ENCODE measurements at places on chromosomes 7 and 10. TPM values are rescaled to one million over a fixed set of nuclear protein-coding genes. Genes with fewer than 3 reads are reported as not detected.

DNA sequence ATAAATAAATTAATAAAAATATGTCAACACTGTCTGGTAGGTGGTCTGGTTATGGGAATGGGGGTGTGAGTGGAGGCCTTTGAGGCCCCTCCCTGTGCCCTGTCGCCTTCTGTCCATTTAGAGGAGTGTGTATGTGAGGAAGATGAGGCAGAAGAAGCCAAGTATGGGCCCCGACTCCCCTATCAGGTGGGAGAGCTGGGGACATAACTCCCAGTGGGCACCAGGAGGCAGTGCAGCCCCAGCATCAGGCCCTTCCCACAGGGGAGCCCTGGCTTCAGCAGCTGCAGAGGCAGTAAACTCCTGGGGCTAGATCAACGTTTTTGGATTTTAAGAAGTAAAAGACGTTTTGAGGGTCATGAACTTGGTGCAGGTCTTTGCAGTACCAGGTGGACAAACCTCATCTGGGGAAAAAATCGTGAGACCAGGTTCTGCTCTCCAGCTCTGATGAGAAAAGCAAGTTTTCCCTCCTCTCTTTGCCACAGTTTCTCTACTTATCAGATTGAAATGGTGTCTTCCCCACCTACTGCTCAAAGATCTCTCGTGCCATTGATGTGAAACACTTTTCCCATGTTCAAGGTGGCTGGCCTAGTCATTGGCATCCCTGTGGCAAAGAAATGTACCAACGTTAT lies 167.8 kb upstream of the EEPD1 start:
- DNase-seq, result peak; percentile 75
- H3K4me3 ChIP-seq, result no peak overlapping the region
- H3K27me3 ChIP-seq, result no peaks in the 10 kb centered on the region
- no peak overlapping the region for H3K27ac ChIP-seq
- no peaks in the 10 kb centered on the region for H3K4me1 ChIP-seq

Gene DDX56
- total RNA-seq, result 35.9 TPM

Gene MAT1A
- not detected for total RNA-seq

DNA sequence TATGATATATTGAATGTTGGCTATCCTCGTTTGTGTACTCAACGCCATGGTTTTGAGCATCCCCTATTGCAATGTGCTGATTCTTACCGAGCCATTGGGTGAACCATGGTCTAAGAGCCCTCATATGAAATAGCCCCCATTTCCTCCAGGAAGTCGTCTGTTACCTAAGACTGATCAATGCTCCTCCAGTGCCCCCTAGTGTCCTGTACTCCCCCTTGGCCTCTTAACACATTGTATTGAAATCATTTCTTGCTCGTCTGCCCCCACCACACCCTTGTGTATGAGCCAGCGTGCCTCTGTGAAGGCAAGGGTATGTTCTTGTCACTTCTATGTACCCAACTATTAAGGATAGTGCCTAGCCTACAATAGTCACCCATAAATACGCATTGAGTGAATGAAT lies 11.2 kb upstream of the SLC35B4 start:
- no peaks in the 10 kb centered on the region for H3K4me1 ChIP-seq
- DNase-seq, result peak; percentile 16
- H3K27ac ChIP-seq, result no peak overlapping the region

GRCh38 chr7:130655286-130655685 lies 13.3 kb downstream of the COPG2 start:
- H3K27me3 ChIP-seq, result no peaks in the 10 kb centered on the region
- H3K4me1 ChIP-seq, result no peaks in the 10 kb centered on the region
- no peak overlapping the region for H3K4me3 ChIP-seq
- DNase-seq, result no peak

Gene DOCK4
- 65.7 TPM for total RNA-seq

GRCh38 chr10:70147259-70147625 lies 742 bp upstream of the TYSND1 start:
- peak overlapping the region; percentile 94 for H3K27ac ChIP-seq
- no peaks in the 10 kb centered on the region for H3K27me3 ChIP-seq
- H3K4me3 ChIP-seq, result no peak overlapping the region
- H3K4me1 ChIP-seq, result no peaks in the 10 kb centered on the region
- no peaks in the 10 kb centered on the region for H3K36me3 ChIP-seq

Gene NPC1L1
- total RNA-seq, result 0.49 TPM

DNA sequence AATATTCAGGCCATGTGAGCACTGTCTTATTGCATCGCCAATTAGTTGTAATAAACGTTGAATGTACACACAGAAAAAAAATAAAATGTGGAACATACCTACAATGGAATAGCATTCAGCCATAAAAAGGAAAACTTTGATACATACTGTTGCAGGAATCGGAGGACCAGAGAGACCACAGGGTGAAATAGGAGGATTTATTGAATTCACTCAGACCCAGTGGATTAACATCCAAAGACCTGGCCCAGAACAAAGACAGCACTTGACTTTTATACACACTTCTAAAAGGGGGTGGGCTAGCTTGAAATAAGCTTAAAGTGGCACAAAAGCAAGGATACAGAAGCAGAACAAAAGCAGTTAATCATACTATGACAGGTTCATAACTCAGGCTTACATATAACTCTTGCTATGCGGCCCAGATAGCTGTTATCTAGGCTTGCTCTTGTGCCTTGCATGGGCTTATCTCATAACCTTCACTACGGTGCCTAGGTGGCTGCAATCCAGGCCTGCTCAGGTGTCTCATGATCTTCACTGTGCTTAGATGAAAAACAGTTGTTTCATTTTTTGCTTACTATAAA lies 292.2 kb upstream of the TAC1 start:
- DNase-seq, result no peak
- no peaks in the 10 kb centered on the region for H3K4me1 ChIP-seq
- no peaks in the 10 kb centered on the region for H3K36me3 ChIP-seq

- H3K4me1 ChIP-seq, result no peaks in the 10 kb centered on the region
- no peaks in the 10 kb centered on the region for H3K36me3 ChIP-seq
- peak; percentile 19 for DNase-seq
- H3K4me3 ChIP-seq, result no peak overlapping the region
Measured at GRCh38 chr10:57657164-57657765, 610.4 kb downstream of the IPMK start.

DNA sequence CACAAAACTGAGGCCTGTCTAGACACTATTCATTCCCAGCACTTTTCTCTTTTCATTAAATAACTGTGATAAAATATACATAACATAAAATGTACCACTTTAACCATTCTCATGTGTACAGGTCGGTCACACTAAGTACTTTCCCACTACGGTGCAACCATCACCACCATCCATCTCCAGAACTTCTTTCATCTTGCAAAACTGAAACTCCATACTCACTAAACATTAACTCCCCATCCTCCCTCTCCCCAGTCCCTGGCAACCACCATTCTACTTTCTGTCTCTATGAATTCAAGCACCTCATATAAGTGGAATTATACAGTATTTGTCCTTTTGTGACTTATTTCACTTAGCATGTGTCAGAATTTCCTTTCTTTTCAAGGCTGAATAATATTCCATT lies 53.0 kb downstream of the ARHGAP12 start:
- H3K27ac ChIP-seq, result no peak overlapping the region
- H3K36me3 ChIP-seq, result no peaks in the 10 kb centered on the region
- H3K4me1 ChIP-seq, result no peaks in the 10 kb centered on the region
- DNase-seq, result no peak

Gene TAS2R4
- 0.29 TPM for total RNA-seq

- no peaks in the 10 kb centered on the region for H3K27me3 ChIP-seq
- H3K4me1 ChIP-seq, result no peaks in the 10 kb centered on the region
- H3K36me3 ChIP-seq, result no peaks in the 10 kb centered on the region
Measured at GRCh38 chr10:107899075-107899474, 734.6 kb upstream of the SORCS1 start.

GRCh38 chr10:21733710-21734109 lies 199.7 kb downstream of the MLLT10 start:
- no peaks in the 10 kb centered on the region for H3K4me1 ChIP-seq
- H3K27ac ChIP-seq, result no peak overlapping the region
- DNase-seq, result no peak
- no peaks in the 10 kb centered on the region for H3K36me3 ChIP-seq

- no peaks in the 10 kb centered on the region for H3K27me3 ChIP-seq
- H3K27ac ChIP-seq, result no peak overlapping the region
- H3K36me3 ChIP-seq, result no peaks in the 10 kb centered on the region
- H3K4me1 ChIP-seq, result no peaks in the 10 kb centered on the region
- H3K4me3 ChIP-seq, result no peak overlapping the region
- DNase-seq, result peak; percentile 49
Measured at GRCh38 chr7:29839302-29839701, 33.0 kb downstream of the WIPF3 start.

DNA sequence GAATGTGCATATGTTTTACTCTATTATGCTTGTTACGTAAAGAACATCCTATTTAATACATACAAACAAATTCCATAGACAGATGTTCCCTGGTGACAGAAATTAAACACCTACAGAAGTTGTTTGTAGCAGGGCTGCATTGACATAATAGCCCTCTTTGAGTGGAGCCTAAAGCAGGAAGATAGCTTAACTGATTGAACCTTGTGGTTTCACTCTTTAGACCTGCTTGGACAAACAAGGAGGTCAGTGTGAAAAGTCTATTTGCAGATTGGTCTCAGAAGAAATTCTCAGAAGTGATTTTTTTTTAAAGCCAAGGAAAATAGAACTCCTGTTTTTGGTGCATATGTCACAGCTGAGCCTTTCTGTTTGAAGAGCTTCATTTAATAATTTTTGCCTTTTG lies 121.3 kb downstream of the PPP1R9A start:
- no peak for DNase-seq
- H3K4me1 ChIP-seq, result no peaks in the 10 kb centered on the region
- H3K27ac ChIP-seq, result no peak overlapping the region
- H3K4me3 ChIP-seq, result no peak overlapping the region

DNA sequence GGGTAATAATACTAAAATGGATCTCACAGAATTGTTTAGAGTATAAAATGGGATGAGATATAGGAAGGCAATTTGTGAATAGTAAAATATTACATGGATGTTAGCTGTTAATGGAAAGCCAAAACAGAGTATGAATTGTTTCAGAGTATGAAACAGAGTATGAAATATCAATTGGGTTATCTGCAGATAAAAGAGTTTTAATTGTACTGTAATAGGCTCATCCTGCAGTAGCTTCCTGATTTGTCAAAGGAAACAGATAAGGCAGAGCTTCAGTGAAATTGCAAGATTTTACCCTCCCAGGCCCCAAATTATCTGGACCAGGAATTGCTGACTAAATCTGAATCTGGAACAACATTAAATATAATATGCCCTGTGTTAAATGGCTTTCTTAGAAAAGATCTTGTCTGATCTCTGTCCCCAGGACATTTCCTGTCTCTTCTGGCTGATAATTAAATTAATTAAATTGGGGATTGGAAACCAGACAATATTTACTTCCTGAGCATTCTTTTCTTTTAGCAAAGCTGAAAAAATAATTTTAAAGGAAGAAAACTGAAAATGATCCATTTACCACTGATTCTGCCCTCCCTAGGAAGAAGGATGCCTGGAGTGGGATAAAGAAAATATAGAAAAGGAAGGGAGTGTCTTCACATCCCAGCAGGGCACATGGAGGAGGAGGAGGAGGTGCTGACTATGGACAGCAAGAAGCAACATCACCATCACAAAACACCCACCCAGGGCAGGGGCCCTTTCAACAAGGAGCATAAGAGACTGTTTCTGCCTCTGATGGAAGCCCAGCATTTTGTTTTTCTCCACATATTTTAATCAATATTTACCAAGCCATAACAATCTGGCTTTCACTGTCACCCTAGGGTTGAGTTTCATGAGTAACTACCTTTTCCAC lies 18.5 kb downstream of the PTN start:
- H3K27me3 ChIP-seq, result no peaks in the 10 kb centered on the region
- no peak for DNase-seq
- H3K4me3 ChIP-seq, result no peak overlapping the region
- no peak overlapping the region for H3K27ac ChIP-seq
- no peaks in the 10 kb centered on the region for H3K4me1 ChIP-seq
- H3K36me3 ChIP-seq, result no peaks in the 10 kb centered on the region

Gene TWIST1
- total RNA-seq, result 26.6 TPM

Gene KEL
- total RNA-seq, result not detected

DNA sequence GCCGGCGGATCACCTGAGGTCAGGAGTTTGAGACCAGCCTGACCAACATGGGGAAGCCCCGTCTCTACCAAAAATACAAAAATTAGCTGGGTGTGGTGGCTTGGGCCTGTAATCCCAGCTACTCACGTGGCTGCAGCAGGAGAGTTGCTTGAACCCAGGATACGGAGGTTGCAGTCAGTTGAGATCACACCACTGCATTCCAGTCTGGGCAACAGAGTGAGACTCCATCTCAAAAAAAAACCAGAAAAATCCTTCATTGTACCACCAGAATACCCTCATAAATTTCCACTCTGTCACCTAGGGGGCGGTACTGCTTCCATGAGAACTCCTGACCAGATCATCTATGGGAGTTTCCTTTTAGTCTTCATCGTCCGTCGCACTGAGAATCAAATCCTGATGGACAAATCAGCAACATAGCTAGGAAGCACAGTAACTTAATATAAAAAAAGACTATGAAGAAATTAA lies 225.8 kb upstream of the KLF14 start:
- H3K36me3 ChIP-seq, result no peaks in the 10 kb centered on the region
- no peaks in the 10 kb centered on the region for H3K4me1 ChIP-seq
- no peaks in the 10 kb centered on the region for H3K27me3 ChIP-seq
- DNase-seq, result no peak
- H3K27ac ChIP-seq, result peak overlapping the region; percentile 44

- no peak for DNase-seq
- H3K36me3 ChIP-seq, result no peaks in the 10 kb centered on the region
- H3K4me3 ChIP-seq, result no peak overlapping the region
- no peaks in the 10 kb centered on the region for H3K27me3 ChIP-seq
- no peak overlapping the region for H3K27ac ChIP-seq
Measured at GRCh38 chr10:58723966-58724365, 211.3 kb downstream of the BICC1 start.

GRCh38 chr10:105192861-105193260 lies 551.8 kb downstream of the SORCS3 start:
- no peaks in the 10 kb centered on the region for H3K36me3 ChIP-seq
- DNase-seq, result no peak
- H3K4me3 ChIP-seq, result no peak overlapping the region

GRCh38 chr10:104488439-104488832 lies 134.8 kb downstream of the CFAP58 start:
- no peak for DNase-seq
- no peak overlapping the region for H3K4me3 ChIP-seq
- H3K27me3 ChIP-seq, result no peaks in the 10 kb centered on the region
- H3K27ac ChIP-seq, result no peak overlapping the region
- H3K4me1 ChIP-seq, result peaks cover 6% of the 10 kb centered on the region
- H3K36me3 ChIP-seq, result no peaks in the 10 kb centered on the region

Gene C10orf53
- not detected for total RNA-seq

Gene ERVW-1
- total RNA-seq, result not detected

Gene LRRN3
- 18.5 TPM for total RNA-seq

Gene MKI67
- under 0.01 TPM for total RNA-seq

GRCh38 chr10:99430116-99430450 lies 341 bp downstream of the GOT1 start:
- no peaks in the 10 kb centered on the region for H3K36me3 ChIP-seq
- H3K27ac ChIP-seq, result peak overlapping the region; percentile 47
- DNase-seq, result no peak
- no peaks in the 10 kb centered on the region for H3K4me1 ChIP-seq
- H3K4me3 ChIP-seq, result peak overlapping the region; percentile 74

Gene MSMB
- not detected for total RNA-seq

Gene KIAA1549
- 1.2 TPM for total RNA-seq
